NCI-H510A (cell line): ENCODE measurements at places on chromosomes 5 and 9.

DNA sequence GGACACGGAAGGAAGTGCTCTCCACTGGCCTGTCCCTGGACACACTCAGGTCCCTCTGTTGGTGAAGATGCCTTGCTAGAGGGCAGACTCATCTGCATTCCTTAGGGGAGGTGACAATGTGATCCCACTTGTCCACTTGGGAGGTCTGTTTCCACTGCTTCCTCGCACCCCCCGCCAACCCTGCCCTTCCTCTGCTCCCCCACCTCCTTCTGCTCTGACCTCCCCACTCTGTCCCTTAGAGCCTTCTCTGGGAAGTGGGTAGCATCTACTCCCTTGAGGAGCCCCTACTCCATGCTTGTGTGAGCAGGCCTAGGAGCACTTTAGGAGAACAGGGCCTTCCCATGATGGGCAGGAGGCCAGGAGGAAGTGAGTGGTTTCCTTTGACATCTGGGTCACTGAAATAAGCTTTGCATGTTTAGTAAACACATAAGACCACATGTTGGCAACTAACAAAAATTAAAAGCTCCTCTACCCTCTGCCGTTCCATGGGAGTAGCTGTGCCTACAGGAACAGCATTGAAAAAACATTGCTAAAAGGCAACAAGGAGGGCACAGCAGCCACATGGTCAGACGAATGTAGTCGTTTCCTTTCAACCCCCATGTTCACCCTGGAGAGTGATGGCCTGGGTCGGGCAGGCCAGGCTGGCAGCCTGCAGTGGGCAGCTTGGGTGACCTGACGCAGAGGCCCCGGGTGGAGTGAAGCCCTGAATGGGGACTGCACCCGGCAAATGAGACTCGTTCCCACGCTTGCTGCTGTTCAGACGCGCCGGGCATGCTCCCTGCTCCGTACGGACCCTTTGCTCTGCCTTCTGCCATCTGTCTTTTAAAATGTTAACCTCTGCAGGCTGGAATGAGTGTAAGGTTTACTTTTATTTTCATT, 634.0 kb downstream of the IRX1 start:
- no peak for DNase-seq

GRCh38 chr5:156191547-156191946, 135.4 kb upstream of the SGCD start:
- no peak for DNase-seq

GRCh38 chr5:11212706-11213105, 451.7 kb upstream of the DAP start:
- DNase-seq, result no peak

DNA sequence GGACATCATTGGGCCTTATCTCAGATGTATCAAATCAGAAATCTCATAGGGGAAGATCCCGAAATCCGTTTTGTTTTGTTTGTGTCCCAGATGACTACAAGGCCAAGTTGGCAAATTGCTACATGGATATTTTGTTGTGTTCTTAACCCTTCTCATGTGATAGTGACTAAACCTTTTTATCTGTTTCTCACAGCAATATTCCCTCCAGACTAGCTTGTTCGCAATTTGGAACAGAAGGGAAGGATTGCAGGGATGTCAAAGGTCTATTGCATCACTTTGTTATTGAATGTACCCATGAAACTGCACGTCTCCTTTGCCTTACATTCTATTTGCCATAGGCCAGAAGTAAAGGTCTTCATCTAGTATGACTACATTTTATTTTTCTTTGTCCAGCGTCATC, 453.9 kb downstream of the NFIB start:
- no peak for DNase-seq

DNA sequence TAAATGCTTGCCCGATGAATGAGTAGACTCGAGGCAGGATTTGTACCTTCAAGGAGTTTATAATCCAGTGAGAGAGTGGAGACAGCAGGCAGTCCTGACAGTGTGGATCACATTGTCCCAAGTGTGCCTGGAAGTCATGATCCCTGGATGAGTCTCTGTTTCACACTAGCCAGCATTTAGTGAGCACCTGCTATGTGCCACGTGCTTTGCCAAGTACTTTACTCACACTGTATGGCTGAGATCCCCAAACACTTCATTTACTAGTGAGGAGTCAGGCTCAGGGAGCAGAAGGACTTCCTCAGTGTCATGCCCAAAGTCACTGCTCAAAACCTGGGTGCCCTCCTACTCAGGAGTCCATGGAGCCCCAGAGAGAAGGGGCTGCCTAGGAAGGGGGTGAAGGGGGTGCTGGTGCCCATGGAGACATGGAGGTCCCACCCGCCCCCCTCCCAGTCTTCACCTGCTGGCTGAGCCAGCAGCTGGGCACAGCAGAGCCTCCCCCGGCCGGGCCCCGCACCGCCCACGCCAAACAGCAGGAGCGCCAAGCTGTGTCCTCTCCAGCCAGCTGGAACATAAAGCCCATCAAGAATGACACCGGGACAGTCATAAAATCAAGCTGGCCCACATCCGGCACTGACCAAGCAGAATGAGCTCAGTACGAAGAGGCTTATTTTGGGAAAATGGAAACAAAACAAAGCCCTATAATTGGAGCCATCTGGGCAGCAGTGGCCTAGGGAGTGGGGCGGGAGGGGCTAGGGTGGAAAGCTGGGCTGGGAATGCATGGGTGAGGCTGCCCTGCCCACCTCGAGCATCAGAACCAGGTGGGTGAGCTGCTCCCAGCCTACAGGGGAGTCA, 10.6 kb downstream of the LAMC3 start:
- no peak for DNase-seq

GRCh38 chr9:133821601-133822429, 83.7 kb upstream of the SARDH start:
- no peak for DNase-seq

DNA sequence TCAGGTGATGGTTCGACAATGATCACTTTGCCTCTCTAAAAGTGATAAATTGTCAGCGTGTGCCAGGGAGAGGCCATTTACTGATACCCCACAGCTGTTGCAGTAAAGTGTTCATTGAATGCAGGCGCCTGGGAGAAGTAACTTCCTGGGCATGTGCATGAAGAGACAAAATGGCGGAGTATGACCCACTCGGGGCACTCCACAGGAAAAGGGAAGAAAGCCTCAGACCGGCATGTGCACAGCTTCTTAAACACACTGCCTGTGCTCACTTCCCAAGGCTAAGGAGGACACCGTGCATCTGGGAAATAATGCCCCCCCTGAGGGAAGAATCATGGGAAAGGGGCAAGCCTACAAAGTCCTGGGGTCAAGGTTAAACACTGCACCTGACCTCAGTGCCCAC, 329.5 kb downstream of the ICE1 start:
- no peak for DNase-seq

GRCh38 chr5:32020271-32020670, 153.8 kb downstream of the GOLPH3 start:
- no peak for DNase-seq

- DNase-seq, result no peak
These were observed 45.8 kb downstream of the DYNC2I2 start for GRCh38 chr9:128610897-128611296.

DNA sequence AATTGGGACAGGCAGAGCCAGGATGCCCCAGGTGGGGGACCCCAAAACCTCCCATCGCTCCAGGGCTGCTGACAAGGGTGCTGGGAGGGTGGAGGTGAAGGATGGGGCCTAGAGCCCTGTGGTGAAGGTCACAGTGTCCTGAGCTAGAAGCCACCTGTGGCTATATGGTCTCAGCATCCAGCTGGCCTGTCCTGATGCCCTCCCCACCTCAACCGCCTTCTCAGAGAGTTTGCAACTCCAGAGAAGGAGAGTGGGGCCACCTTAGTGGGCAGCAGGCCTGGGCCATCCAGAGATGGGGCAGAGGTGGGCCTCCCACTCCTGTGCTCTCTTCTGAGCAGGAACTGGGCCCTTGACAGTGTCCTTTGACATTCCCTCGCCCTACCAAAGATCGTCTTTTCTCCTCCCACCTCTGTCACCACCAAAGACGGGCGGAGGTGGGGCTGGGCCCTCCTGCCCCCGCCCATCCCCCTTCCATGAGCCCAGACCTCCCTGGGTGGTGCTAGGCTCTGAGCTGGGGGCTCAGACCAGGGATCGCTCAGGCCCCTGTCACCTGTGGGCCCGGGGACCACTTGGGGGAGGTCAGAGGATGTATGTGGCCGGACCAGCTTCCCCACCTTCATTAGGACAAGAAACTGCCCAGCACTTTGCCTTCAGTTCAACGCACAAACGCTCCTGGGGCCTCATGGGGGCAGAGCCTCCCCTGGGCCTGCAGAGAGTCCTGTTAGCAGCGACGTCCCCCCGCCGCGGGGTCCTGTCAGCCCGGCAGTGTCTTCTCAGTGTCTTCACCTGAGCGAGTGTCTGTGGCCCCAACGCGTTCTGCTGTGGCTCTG, 10.0 kb upstream of the DOLPP1 start:
- no peak for DNase-seq

- DNase-seq, result no peak
These were observed 233.6 kb upstream of the SLC24A2 start for GRCh38 chr9:20022410-20022809.

- DNase-seq, result no peak
These were observed 52.9 kb upstream of the FAM169A start for GRCh38 chr5:74919041-74919440.

DNA sequence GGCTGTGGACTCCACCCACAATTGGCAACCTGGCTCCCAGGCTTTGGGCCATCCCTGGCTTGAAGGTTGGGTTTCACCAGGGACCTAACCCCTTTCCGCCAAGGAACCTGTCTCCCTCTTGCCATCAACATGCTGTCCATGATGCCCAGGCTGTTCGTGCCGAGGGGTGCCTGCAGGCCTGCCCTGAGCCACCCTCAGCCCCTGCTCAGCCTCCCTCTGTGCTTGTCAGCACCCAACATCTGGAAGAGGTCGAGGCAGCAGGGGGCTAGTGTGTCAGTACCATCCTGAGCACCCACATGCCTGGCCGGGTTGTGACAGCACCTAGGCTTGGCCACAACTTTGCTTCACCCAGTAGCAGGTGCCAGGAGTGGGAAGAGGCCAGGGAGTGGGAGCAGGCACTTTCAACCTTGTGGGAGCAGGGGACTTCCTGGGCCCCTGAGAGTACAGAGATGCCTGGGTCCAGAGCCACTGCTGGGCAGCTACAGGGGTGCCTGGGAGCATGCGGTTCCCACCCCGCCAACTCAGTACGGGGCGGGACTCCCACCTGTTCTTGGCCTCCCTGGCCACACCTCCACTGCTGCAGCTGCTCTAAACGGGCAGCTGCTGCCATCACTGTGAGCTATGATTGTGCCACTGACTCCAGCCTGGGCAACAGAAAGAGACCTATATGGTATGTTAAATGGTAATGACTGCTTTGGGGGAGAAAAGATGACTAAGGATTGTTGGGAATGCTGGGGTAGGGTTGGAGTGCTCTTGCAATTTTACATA, 6.3 kb downstream of the PDCD1LG2 start:
- no peak for DNase-seq

GRCh38 chr5:98905857-98906688, 22.7 kb downstream of the CHD1 start:
- no peak for DNase-seq

DNA sequence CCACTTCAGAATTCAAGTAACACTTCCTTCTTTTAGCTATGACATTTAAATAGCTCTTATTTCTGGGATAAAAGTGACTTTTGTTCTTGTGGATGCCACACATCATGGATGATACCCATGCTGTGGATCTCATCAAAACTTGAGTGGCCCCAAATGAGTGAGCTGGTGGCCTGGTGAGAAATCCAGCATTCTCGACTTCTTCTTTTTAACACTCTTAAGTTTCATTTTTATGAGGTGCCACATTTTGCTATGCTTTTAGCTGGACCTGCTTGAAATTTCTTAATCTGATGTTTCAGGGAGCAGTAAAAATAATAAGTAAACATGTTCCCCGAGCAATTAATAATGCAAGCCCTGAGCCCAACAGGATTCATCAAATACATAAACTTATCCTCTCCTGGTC, 384.8 kb upstream of the MEF2C start:
- no peak for DNase-seq

- no peak for DNase-seq
These were observed 29.5 kb downstream of the SLC25A46 start for GRCh38 chr5:110768138-110768860.

DNA sequence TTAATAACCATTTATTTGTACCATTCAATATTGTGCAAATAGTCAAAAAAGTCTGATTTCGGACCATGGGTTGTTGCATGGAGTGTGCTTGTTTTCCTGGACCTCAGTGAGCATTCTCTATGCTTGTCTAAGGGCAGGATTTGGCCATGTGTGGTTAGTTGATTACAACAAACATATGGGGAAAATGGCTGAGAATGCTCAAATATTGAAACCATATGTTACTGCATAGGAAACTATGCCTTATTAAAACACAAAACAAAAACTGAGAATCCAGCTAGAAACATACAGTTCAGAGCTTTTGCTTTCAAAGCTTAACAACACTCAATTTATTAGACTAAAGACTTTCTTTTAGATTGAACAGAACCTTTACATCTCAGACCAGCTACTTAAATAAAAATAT, 928.3 kb downstream of the NR2F1-AS1 start:
- DNase-seq, result no peak

DNA sequence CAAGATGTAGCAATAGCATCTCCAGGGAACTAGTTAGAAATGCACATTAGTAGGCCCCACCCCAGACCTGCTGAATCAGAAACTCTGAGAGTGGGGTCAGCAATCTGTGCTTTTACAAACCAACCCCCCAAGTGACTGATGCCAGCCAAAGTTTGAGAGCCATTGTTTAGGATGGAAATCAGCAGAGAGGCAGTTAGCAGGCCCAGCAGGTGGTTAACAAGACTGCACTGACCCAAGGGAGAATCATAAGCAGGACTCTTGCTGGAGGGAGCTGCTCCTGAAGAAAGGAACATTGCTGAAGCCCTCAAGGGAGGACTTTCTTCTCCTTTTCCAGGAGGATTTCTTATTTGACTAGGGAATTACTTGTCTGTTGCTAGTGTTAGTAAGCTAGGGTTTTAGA, 74.2 kb upstream of the SLC12A2 start:
- no peak for DNase-seq

DNA sequence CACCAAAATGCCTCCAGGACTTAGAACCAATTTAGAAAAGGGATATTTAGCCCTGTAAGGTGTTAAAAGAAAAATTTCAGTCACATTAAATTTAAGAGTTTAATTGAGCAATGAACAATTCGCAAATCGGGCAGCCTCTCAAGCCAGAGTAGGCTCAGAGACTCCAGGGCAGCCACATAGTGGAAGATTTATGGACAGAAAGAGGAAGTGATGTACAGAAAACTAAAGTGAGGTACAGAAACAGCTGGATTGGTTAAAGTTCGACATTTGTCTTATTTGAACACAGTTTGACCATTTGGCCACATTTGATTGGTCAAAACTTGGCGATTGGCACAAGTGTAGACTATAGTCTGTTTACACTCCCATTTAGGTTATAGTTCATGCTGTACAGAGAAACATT, 525.9 kb upstream of the ZNF608 start:
- no peak for DNase-seq

DNA sequence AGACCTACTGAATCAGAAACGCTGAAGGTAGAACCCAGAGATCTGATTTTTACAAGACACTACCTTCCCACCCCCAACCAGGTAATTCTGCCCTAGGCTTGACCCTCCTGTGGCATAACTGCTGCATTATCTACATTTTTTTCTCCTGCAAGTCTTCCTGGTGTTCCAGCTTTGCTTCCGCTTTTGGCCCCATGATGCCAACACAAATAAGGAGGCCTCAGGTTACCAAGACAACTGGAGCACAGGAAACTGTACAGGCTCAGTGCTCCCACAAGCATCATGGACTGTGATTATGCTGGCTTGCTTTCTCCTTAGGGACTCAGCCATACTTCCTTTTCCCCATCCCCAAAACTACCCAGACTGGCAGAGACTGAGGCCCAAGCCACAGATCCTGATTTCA, 6.6 kb upstream of the MSMP start:
- DNase-seq, result no peak

GRCh38 chr9:27548055-27548741, 18.6 kb upstream of the MOB3B start:
- no peak for DNase-seq

- no peak for DNase-seq
These were observed 25.4 kb downstream of the SLC1A3 start for GRCh38 chr5:36631620-36632362.
